ENCODE measurements at places on chromosomes 16 and 17. TPM values are rescaled to one million over a fixed set of nuclear protein-coding genes. Genes with fewer than 3 reads are reported as not detected.

- H3K4me3 ChIP-seq: peak within 1 kb of the TSS; percentile 8
- H3K27ac ChIP-seq: peak within 1 kb of the TSS; percentile 75
- DNase-seq: no peak
- H3K27me3 ChIP-seq: no peaks in the 10 kb centered on the region
Observed at GRCh38 chr16:1871974-1872635, at the start of gene MEIOB. MEIOB (minus strand) TSS chr16:1872164; CDS start chr16:1868175, 3,989 bp downstream.

DNA sequence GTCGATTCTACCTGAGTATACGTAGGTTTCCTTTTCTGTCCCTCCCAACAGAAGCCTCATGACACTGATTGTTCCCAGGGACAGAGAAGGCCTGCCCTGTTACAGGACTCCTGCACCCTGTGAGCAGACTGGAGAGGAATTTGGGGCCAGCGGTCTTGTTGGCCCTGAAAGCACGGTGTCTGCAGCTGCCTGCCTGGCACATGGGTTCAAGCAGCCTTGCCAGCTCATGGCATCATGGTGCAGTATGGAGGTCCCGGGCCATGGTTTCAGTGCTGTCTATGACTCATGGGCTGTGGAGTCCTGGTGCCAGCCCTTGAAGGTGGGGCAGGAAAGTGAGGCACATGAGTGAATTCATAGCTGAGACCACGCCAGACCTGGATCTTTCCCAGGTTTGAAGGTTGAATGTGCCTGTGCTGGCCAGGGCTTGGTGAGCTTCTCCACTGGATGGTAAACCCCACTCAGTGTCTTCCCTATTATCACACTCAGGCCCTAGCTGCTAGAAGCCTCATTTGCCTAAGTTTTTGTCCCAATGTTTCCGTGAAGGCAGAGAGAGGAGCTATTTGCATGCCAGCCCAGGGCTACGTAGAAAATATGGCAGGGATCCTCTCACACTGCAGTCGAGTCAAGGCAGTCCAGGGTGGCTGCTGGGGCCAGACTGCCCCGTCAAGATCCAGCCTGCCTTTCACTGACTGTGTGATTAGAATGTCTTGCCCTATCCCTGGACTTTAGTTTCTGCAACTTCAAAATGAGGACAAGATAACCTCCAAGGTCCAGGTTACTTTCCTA, 277.2 kb upstream of the CCL2 start:
- no peak overlapping the region for H3K4me3 ChIP-seq
- H3K27ac ChIP-seq: no peak overlapping the region
- H3K27me3 ChIP-seq: no peaks in the 10 kb centered on the region

The CCL16 gene
- total RNA-seq: not detected

DNA sequence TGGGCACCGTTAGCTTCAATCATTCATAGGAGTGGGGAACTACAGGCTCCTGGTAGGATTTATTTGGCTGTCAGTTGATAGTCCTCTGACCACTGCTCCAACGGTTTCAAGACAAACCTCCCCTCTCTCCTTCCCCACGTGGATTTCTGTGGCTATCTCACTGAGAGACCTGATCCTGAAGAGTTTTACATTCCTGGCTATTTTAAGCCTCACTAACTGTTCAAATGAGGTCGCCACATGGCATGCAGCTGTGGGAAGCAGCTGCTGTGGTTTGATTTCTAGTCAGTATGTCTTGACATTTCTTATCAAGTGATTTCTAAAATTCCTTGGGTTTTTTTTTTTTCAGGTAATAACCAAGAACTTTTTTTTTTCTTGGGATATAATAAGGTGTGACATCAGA, 38.3 kb downstream of the CDK5R1 start:
- H3K4me3 ChIP-seq: no peak overlapping the region
- no peaks in the 10 kb centered on the region for H3K27me3 ChIP-seq
- H3K4me1 ChIP-seq: no peaks in the 10 kb centered on the region
- H3K36me3 ChIP-seq: peaks cover 4% of the 10 kb centered on the region

DNA sequence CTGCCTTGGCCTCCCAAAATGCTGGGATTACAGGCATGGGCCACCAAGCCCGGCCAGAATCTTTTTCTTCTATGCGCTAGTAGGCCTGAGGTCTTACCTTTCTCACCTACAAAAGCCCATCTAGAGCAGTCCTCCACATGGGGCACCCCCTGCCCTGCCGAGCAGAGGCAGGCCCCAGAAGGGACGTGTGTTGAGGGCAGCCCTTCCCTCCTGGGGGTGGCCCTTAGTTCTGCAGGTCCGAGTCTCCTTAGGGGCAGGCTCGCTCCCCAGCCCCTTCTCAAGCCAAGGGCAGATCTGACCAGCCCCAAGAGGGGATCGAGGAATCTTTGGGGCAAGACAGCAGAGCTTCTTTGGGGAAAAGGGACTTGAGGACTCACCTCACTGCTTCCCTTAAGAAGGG, 17.9 kb upstream of the ALDH3A1 start:
- no peak overlapping the region for H3K27ac ChIP-seq
- peaks cover 5% of the 10 kb centered on the region for H3K4me1 ChIP-seq
- H3K27me3 ChIP-seq: no peaks in the 10 kb centered on the region
- no peaks in the 10 kb centered on the region for H3K36me3 ChIP-seq
- DNase-seq: no peak

DNA sequence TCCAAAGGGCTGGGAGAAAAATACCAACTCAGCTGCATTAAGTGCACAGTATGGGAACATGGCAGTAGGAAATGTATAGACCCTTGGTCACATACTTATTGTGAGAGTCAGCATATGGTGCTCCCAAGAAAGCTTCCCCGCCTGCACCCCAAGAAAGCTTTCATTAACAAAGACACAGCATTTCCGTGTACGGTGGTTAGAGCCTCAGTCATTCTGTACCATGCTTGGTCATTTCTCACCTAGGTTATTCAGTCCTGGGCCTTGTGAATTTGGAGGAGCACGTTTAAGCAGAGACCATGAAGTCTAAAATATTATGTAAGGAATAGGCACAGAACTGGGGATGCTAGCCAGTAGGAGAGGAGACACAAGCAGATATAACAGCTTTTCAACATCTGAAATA, 56.1 kb downstream of the ESRP2 start:
- H3K36me3 ChIP-seq: peaks cover 64% of the 10 kb centered on the region
- H3K27me3 ChIP-seq: no peaks in the 10 kb centered on the region
- no peak for DNase-seq
- no peak overlapping the region for H3K27ac ChIP-seq
- H3K4me3 ChIP-seq: no peak overlapping the region

- no peak for DNase-seq
- H3K4me3 ChIP-seq: no peak overlapping the region
- H3K27ac ChIP-seq: no peak overlapping the region
- H3K4me1 ChIP-seq: no peaks in the 10 kb centered on the region
Observed at GRCh38 chr17:43079641-43080302, 45.4 kb downstream of the BRCA1 start.

DNA sequence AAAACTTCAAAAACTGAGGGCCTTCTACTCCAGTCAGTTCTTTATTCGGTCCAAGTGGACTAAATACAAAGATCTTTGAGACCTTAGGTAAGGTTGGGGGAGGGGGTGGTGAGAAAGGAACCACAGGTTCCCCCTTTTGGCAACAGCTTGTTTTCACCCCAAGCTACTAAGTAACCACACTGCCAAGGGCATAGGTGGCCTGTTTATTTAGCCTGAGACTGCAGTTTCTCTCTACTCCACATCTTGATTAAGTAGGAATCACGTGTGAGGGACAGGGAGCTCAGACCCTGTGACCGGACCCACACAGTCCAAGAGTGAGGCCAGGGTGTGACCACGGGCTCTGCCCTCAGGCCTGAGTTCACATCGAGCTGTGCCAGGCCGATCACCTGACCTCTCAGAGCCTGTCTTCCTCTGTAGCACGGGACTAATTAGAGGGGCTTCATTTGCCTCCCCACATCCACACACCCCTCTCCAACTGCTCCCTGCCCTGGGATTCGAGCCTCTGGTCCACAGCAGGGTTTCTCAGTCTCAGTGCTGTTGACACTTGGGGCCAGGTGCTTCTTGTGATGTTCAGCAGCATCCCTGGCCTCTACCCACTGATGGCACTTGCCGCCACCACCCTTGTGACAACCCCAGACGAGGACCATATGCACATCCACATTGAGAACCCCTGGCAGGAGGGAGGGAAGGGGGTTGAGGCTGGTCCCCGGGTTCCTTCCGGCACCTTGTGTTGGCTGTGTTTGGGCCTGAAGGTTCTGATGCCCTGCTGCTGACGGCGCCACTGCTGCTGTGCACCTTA, 17.8 kb downstream of the ST6GALNAC2 start:
- no peaks in the 10 kb centered on the region for H3K27me3 ChIP-seq
- peaks cover 27% of the 10 kb centered on the region for H3K4me1 ChIP-seq
- peaks cover 55% of the 10 kb centered on the region for H3K36me3 ChIP-seq
- H3K27ac ChIP-seq: peak overlapping the region; percentile 50
- H3K4me3 ChIP-seq: no peak overlapping the region

The HAPSTR1 gene
- total RNA-seq: 87.4 TPM

The HSF5 gene
- not detected for total RNA-seq

DNA sequence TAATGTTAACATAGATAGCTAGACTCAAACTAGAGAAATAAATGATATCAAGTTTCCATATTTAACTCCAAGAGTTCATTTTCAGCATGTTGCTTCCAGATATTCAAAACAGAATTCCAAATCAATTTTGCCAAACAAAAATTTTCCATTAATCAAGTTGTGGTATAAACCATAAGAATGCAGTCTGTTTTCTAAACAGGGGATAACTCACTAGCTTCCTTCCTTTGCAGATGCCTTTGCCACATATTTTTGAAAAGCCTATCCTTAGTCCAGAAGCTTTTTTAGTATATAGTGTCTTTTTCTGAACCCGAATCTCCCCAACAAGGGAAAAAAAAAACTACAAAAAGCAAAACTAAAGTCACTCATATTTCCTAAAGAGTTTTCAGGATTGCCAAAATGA, 61.5 kb downstream of the HELZ start:
- no peaks in the 10 kb centered on the region for H3K4me1 ChIP-seq
- no peak for DNase-seq

The ZACN gene
- not detected for total RNA-seq

GRCh38 chr17:75637143-75637538, 3.9 kb downstream of the SMIM5 start:
- no peaks in the 10 kb centered on the region for H3K27me3 ChIP-seq
- no peak overlapping the region for H3K27ac ChIP-seq
- H3K4me3 ChIP-seq: no peak overlapping the region
- no peak for DNase-seq
- H3K36me3 ChIP-seq: peaks cover 7% of the 10 kb centered on the region

- peak; percentile 62 for DNase-seq
- no peaks in the 10 kb centered on the region for H3K27me3 ChIP-seq
- no peak overlapping the region for H3K27ac ChIP-seq
- no peaks in the 10 kb centered on the region for H3K36me3 ChIP-seq
- H3K4me3 ChIP-seq: no peak overlapping the region
Observed at GRCh38 chr17:60720763-60721531, 43.3 kb downstream of the BCAS3 start.

GRCh38 chr16:73228649-73229048, 180.7 kb upstream of the ZFHX3 start:
- no peak overlapping the region for H3K4me3 ChIP-seq
- no peaks in the 10 kb centered on the region for H3K4me1 ChIP-seq
- no peak overlapping the region for H3K27ac ChIP-seq
- peaks cover 51% of the 10 kb centered on the region for H3K27me3 ChIP-seq
- DNase-seq: no peak

DNA sequence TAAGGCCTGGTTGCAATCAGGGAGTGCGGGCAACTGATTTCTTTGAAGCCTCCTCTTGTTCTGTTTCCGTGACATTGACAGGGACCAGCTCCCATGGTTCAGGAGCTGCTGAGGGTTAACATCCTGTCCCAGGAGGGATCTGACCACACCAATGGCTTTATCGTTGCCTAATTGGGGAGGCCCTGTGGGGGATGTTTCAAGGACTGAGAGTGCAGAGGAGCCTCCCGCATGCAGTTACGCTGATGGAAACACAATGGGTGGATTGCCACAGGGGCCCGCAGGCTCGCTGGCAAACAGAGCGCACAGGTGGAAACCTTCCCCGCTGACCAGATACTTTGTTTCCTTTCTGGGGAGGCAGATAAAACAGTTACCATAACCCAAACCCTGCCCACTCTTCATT, 23.8 kb upstream of the ABCC1 start:
- no peak overlapping the region for H3K27ac ChIP-seq
- peaks cover 5% of the 10 kb centered on the region for H3K36me3 ChIP-seq
- no peaks in the 10 kb centered on the region for H3K27me3 ChIP-seq
- no peak overlapping the region for H3K4me3 ChIP-seq

DNA sequence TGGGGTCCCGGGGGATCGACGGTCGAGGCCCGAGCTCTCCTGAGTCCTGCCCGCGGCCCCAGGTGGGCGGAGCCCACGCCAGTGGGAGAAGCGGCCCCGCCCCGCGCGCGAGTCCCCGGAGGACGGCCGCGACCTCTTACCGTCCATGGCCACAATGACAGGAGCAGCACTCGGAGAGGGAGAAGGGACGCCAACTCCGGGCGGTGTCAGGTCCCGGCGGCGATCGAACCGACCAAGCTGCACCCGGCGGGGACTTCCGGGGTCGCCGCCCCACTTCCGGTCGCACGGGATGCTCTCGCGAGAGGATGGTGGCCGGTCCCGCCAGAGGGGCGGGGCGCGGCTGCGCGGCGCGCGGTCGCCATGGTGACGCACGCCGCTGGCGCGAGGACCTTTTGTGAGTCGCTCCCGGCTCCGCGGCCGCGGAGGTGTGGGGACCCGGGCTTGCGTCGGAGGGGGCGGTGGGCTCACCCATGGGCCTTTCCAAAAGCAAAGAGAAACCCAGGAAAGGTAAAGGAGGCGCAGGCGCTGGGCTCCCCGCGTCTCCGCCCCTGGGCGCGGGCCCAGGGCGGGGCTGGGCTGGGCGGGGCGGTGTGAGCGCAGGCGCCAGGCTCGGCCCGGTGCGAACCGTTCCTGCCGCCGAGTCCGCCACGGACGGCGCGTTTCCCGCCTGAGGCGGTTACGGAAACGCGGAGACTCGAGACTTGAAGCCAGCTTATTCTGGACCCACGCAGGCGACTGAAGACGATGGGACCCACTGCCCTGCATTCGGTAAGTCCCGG, at the start of the genes CHMP1A and SPATA33:
Gene CHMP1A, minus strand, starts transcription at position 267 of the 779 bp plus-strand sequence. Its CDS starts 120 bp downstream, at position 147.
Gene SPATA33, plus strand, starts transcription at position 395 of the 779 bp plus-strand sequence. Its CDS starts 76 bp downstream, at position 471.
- peak; percentile 84 for DNase-seq
- peaks cover 7% of the 10 kb centered on the region for H3K4me1 ChIP-seq
- peak within 1 kb of the TSS; percentile 85 for H3K27ac ChIP-seq
- H3K27me3 ChIP-seq: no peaks in the 10 kb centered on the region
- peak within 1 kb of the TSS; percentile 89 for H3K4me3 ChIP-seq

The HOXB1 gene
- total RNA-seq: not detected

The AGRP gene
- total RNA-seq: not detected

The ABCC11 gene
- total RNA-seq: 0.20 TPM

DNA sequence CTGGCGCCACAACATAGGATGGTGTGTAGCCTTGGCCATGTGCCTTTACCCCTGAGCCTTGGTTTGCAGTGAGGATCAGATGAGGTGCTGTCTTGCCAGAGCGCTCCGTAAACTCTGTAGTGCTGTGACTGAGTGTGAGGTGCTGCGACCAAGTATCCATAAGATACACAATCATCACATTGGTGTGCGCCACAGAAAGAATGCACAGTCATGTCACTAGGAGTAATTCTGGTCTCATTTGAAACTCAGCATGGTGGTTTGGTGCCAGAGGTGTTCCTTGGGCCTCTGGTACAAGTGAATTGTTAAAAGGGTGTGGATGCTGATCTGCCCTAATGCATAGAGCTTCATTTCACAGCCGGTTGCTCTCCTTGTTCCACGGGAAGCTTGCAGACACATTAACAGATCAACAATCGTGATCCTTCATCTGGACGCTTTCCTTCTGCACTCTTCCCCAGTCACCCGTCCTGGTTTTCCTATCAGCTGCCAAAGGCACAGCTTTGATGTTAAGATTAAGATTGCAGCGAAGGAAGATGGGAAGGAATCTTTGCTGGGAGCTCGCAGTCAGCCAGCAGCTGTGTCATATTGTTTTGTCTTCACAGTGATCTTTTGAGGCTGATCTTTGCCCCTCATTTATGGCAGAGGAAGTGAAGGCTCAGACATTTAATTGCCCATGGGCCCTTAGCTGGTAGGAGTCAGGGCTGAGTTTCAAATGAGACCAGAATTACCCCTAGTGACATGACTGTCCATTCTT, 79.1 kb downstream of the KSR1 start:
- no peak for DNase-seq
- no peaks in the 10 kb centered on the region for H3K27me3 ChIP-seq
- H3K4me3 ChIP-seq: no peak overlapping the region
- peaks cover 34% of the 10 kb centered on the region for H3K4me1 ChIP-seq
- no peaks in the 10 kb centered on the region for H3K36me3 ChIP-seq

The CTRB2 gene
- total RNA-seq: not detected

Data from MCF 10A (cell line).